ENCODE measurements at places on chromosomes 4 and X.

DNA sequence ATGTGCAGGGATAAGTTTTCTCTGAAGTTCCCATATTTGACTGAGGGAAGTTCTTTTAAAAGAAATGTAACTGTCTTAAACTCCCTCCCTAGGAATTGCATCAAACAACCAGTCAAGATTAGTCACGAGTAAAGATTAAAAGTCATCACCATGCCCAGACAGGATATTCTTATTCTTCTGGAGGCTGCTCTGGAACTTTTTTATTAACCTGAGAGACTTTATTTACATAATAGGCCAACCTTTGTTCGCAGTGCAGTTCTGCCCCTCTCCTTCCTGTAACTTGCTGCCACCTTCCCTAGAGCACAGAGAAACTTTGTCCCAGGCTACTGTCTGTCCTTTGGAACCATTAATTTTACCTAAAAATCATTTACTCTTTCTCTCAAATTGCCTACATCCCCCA, 9.8 kb upstream of the HERC3 start:
- no peak for DNase-seq

GRCh38 chr4:147924604-147925412, 192.9 kb downstream of the ARHGAP10 start:
- peak; percentile 13 for DNase-seq

DNA sequence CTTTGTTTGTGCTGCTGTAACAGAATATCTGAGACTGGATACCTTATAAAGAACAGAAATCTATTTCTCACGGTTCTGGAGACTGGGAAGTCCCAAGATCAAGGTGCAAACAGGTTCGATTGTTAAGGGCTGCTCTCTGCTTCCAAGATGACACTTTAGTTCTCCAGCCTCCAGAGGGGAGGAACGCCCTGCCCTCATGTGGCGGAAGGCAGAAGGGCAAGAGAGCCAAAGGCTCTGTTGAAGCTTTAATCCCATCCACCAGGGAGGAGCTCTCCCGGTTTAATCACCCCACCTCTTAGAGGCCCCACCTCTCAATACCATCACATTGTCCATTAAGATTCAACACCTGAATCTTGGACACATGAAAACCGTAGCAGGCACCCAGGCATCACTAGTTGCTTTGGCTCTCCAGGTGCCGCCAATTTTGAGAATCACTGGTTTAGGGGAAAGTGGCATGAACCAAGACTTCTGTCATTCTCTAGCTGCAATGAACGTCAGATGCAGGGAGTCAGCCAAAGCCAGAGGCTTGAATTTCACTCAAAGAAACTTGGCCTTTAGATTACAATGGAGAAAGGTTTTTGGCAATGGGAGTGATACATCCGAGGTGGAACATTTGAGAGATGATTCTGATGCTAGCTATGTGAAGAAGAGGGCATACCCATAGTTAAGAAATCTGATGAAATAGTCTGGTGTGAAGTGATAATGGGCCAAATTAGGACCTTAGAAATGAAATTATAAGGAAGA, 15.7 kb downstream of the FHL1 start:
- no peak for DNase-seq

GRCh38 chr4:113730467-113731216, 30.9 kb downstream of the CAMK2D start:
- no peak for DNase-seq

DNA sequence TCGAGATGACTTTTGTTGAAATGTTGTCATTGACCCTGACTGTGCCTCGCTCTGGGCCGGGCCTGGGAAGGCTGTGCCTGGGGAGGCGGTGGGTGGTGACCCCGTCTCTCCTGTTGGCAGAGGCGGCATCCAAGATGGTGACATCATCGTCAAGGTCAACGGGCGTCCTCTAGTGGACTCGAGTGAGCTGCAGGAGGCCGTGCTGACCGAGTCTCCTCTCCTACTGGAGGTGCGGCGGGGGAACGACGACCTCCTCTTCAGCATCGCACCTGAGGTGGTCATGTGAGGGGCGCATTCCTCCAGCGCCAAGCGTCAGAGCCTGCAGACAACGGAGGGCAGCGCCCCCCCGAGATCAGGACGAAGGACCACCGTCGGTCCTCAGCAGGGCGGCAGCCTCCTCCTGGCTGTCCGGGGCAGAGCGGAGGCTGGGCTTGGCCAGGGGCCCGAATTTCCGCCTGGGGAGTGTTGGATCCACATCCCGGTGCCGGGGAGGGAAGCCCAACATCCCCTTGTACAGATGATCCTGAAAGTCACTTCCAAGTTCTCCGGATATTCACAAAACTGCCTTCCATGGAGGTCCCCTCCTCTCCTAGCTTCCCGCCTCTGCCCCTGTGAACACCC, 36.4 kb downstream of the HTRA3 start:
- peak; percentile 53 for DNase-seq

- no peak for DNase-seq
These were observed 32.1 kb upstream of the RAB9B start for GRCh38 chrX:103864149-103864548.

Measured in H1 (cell line).